Activated T-helper 9 cell treated with anti-CD3 and anti-CD28 coated beads, Interleukin-2, amount 50 U/mL, for 16 hours (primary cell): ENCODE measurements at places on chromosomes 7 and 10.
A peak's percentile ranks its signal among the peaks of the same experiment; 100 is the strongest.

DNA sequence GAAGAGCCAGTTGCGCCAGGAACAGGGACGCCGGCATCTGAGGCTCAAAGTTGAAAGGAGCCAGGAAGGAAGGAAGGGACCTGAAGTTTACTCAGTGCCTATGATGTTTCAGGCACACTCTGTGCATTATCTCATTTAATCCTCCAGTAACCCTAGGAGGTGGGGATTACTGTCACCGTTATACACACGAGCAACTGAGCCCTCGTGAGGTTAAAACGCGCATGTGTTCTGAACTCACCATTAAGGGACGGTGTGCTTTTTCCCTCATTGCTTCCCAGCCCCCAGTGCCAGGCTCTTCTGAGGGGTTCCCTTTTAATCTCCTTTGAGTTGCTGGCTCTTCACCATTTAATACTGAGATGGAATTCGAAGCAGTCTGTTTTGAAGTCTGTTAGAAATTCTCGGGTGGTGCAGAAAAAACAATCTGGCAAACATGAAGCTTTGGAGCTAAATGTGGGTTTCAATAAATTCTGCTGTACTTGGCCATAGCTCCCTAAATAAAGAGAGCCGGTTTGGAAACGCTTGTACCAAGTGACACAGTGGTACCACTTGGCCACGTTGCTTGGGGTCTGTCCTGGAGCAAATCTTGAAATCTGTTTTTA, 102.2 kb downstream of the TAX1BP1 start:
- DNase-seq = no peak

DNA sequence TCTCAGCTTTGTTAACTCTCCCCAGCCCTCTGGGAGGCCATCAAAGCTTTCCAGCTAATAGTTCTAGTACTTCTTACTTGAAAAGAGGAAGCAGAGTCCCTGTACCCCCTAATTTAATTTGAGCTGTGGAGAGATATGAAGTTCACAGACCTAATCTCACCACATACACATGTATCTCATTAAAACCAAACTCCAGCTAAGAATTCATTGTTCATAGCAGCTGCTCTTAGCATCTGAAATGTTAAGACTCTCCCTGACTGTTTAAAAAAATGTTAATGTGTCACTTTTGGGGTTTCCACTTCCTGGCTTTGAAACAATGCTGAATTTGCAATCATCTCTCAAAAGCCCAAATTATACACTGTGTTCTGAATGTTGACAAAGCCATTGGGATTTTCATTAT, 16.2 kb upstream of the MRC1 start:
- DNase-seq = no peak

GRCh38 chr7:47882635-47883034, 65.6 kb downstream of the PKD1L1 start:
- DNase-seq = no peak

DNA sequence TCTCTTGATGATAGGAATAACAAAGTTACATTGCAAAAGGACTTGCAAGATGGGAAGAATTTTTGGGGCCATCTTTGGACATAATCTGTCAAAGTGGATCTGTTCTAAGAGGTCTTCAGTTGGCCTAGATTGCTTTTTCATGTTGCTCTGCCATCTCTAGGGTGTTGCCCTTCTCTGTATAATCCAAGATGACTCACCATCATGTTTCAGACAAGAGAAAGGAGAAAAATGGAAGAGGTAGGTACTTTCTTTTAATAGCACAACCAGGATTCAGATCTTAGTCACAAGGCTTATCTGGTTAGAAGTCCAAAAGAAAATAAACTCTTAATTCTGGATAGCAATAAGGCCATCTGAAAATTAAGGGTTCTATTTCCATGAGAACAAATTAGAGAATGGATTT, 38.7 kb upstream of the FOXP2 start:
- DNase-seq = no peak

DNA sequence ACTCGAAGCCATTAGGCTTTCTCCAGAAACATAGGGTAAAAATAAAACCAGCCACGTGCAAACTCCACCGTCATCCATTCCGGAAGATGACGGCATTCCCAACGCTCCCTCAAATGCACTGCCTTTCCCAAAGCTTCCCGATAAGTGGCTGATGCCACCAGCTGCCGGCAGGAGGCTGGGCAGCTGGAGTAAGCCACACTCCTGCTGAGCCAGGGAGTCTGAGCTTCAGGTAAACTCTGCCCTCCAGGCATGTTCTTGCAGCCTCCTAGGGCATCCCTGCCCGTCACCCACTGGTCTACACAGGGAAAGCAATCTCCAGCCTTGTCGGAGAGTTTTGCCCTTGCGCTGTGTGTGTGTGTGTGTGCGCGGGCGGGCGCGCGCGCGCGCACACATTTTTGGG, 40.5 kb upstream of the TMEM273 start:
- DNase-seq = no peak

DNA sequence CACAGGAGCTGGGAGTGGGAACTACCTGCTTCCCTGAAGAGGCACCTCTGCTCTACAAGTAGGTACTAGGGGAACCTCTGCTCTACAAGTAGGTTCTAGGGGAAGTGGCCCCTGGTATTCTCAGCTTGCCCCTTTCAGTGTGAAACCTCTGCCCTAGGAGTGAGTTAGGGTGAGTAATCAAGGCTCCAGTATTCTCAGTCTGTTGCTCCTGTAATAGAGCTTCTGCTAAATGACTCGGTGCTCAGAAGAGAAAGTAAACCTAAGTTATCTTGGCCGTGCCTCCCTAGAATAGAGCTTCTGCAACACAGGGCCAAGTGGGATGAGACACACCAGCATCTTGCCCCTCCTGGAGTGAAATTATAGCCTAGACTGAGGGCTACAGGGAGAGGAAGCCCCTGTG, 13.4 kb upstream of the RASSF4 start:
- DNase-seq = no peak

GRCh38 chr10:65273115-65273514, 1652.7 kb upstream of the LRRTM3 start:
- DNase-seq = no peak

DNA sequence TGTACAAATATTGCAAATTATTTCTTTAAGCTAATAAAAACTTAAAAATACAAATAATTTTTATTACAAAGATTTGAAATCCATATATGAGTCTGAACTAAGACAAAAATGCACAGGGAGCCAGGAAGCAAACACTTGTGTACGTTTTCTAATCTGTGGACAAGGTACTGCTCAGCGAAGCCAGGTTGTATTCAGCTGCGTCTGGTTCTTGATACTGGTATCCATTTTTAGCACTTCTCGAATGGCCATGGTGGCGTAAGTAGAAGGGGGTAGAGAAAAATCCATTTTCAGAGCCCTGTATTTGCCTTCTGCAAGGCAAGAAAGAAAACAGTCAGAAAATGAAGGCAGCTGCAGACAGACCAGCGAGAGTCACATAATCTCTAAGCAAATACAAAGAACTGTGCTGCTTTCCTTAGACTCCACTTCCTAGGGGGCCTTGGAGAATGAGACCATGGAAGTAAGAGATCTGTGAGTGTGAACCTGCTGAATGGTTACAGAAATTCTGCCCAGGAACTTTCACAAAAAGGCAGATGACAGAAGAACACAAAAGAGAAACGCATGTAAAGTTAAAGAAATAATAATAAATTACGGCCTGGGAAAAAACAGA, 64.3 kb downstream of the PUS7 start:
- no peak for DNase-seq

GRCh38 chr10:87761892-87762291, 56.1 kb downstream of the ATAD1 start:
- DNase-seq = peak; percentile 7

DNA sequence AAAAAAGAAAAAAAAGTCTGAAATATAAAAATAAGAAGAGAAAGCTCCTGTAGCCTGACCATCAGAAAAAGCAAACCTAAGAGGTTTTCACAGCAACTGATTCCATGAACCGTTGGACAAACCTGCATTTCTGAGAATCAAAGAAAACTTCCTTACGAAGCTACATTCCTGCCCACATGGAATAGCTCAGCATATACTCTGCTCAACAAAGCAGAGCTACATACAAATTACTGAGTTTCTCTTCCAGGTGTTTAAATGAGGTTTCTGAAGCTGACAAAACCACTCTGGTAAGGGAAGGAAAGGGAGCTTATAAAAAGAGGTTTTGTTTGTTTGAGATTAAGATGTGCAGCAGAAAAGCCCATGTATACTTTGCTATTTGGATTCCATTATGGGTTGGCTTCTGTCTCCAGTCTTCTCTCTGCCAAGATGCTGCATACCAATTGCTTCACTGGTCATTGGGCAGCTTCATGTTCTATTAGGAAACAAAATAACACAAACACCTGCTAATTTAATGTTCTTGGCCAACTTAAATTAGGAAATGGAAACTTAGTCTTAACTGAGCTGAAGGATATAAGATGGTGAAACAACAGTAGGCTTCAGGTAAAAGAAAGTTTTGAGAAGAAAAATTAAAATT, 314.1 kb downstream of the LRRTM3 start:
- no peak for DNase-seq

- no peak for DNase-seq
Observed at GRCh38 chr10:74373059-74373458, 222.0 kb downstream of the ADK start.

DNA sequence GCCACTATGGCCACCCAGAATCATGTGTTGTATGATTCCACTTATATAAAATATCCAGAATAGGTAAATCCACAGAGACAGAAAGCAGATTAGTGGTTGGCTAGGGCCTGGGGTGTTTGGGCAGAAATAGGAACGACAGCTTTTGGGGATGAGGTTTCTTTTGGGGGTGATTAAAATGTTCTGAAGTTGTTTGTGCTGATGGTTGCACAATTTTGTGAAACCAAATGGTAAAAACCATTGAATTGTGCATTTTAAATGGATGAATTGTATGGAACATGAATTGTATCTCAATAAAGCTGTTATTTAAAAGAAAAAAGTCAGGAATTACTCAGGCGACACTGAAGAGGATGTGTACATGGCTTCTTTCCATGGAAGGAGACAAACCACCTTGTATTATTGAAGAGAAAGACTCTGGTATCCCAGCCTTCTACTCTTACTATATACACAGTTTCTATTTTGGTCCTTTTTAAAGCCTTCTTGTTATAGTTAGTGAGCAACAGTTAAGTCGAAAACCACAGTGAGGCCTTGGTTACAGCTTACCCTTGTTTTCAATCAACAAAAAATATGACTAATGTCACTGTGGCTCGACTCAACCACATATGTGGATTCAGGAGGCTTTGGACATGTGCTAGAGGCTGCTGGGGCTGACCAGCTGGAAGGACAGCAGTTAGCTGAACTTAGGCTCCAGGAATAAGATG, 57.1 kb upstream of the KMT2E start:
- DNase-seq = no peak

DNA sequence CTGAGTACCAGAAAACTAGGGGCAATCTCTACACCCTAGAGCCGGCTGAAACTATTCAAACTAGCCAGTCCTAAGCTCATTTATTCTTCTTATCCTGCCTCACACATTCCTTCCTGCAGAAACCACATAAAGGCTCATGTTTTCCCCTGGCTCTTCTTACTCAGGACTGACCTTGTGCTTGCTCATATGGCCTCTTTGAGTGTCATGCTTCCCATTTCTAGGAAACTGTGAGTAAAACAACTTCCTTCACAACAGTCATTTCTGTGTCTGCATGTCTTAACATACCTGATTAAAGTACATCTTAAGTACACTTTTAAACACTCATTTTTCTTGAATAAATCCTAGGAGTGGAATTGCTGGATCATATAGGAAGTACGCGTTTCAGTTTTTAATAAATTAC, 52.3 kb upstream of the KIAA1217 start:
- DNase-seq = no peak

GRCh38 chr7:12911053-12911452, 223.6 kb downstream of the ARL4A start:
- DNase-seq = no peak

GRCh38 chr7:4201566-4201965, 480.5 kb upstream of the FOXK1 start:
- DNase-seq = no peak

- no peak for DNase-seq
Observed at GRCh38 chr7:96182424-96183158, 139.3 kb downstream of the SLC25A13 start.

GRCh38 chr10:36448760-36449691, 676.4 kb upstream of the ANKRD30A start:
- no peak for DNase-seq

DNA sequence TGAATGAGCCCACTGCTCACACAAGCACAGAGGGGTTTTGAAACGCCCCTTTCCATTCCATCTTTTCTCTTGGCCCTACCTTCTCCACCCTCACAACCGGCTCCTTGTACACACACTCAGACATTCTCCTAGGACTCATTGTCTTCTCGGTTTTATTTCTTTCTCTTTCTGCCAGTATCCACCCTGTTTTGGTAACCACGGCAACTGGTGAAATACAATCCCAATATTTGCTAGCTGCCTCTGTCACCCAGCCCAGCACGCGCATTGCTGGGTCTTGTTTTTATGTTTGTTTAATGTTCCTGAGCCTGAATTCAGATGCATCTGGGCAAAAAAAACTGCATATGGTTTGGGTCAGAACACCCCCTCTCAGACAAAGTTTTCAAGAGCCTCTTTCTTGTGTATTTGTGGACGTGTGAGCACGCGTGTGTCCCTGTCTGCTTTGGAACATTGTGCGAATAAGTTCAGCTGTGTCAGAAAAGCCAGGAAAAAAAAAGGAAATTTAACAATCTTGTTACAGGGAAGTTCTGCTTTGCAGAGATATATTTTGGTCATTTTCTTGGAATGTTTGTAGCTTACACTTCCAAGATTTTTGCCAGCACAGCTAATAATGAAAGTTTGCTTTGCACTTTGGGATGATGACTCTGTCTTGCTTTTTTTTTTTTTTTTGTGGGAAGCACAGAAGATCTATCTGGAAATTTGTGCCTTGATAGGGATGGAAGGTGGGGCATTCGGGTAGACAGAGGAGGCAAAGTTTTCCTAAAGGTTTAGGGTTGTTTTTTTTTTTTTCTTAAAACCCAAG, 225.9 kb downstream of the TRIL start:
- no peak for DNase-seq

DNA sequence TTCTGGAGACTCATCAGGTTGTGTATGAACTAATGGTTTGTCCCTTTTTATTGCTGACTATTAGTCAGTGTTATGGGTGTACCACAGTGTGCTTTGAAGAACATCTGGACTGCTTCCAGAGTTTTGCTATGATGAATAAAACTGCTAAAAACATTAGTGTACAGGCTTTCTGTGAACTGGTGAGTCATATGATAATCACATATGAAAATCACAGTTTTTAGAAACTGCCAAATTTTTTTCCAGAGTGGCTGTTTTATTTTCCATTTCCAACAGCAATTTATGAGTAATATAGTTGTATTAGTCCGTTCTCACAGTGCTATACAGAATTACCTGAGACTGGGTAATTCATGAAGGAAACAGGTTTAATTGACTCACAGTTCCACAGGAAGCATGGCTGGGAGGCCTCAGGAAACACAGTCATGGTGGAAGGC, 281.2 kb upstream of the VSTM2A start:
- no peak for DNase-seq
